ENCODE measurements at places on chromosomes 2 and 18.
A peak's percentile ranks its signal among the peaks of the same experiment; 100 is the strongest.

DNA sequence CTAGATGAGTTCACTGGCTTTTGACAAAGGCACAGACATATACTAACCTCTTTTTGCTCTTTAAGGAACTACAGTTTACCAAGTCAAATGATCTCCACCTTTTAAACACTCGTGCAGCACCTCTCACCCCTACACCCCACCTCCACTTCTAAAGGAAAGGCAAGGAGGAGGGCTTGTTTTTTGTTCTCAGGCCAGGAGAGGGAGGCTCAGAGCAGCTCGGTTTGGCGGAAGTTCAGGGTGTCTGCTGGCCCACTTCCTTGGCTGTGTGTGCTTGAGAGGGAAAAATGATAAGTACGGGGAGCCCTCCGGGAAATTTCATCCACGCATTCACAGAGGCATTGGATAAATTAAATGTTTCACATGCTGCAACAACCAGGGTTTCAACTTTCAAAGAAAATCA lies 667.9 kb downstream of the BCL11A start:
- no peak for DNase-seq

GRCh38 chr18:23437357-23438045 lies 15.6 kb upstream of the RIOK3 start:
- peak; percentile 43 for DNase-seq

- DNase-seq = no peak
Measured at GRCh38 chr2:174235680-174236079, 12.7 kb downstream of the OLA1 start.

DNA sequence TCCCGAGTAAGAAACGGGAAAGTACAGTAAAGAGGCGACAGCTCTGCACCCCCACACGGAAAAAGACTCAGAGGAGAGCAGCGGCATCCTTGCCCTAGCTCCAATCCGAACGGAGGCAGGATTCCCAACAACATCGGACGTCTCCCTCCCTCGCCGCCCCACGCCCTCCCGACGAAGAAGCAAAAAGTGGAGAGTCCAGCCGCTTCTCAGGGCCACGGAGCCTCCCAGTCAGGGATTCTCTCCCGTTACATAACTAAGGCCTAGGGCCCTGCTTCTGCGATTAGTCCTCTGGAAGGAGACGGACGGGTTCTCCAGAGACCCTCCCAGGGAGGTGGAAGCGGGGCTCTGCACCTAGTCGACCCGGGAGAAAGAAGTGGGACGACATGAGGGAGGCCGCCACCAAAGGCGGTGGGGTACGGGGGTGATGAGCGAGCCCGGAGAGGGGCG lies 587 bp downstream of the SUMO1 start:
- no peak for DNase-seq

GRCh38 chr2:37295469-37296073 lies 29.1 kb downstream of the PRKD3 start:
- DNase-seq = no peak

DNA sequence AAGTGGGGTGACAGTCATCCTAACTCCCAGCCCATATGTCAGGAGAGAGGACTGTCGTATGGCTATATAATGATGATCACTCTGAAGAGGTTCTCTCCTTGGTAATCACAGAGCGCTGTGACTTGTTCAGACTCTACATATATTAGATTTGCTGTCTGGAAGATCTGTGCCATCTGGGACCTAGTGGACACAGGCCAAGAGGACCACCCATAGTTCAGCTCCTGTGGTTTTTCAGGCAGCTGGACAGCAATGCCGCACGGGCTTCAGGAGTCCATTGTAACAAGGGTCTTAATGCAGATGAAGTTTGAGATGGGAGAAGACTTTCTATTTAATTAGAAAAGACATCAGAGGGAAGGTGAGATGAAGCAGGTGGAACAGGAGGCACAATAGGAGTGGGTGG lies 40.1 kb upstream of the EPHA4 start:
- no peak for DNase-seq

- DNase-seq = no peak
Measured at GRCh38 chr2:20539776-20540586, 93.1 kb downstream of the RHOB start.

GRCh38 chr2:26818972-26819371 lies 29.0 kb upstream of the DPYSL5 start:
- no peak for DNase-seq

GRCh38 chr2:231455890-231456289 lies 8.4 kb downstream of the NCL start:
- no peak for DNase-seq

GRCh38 chr2:6650311-6650710 lies 215.4 kb downstream of the CMPK2 start:
- no peak for DNase-seq

DNA sequence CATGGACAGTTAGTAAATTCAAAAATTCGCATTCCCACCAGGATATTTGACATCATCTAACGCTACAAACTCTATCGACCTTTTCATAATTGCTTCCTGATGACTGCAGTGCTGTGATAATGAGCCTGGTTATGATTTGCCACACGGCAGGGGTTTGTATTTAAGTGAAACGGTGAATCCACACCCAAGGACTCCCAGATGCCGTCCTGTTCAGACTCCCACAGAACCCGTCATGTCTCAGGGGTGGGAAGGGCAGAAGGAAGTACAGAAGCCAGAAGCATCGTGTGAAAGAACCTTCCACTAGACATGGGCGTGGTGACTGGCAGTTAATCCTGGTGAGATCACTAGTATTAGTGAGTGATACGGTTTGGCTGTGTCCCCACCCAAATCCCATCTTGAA lies 91.2 kb upstream of the TMEM18 start:
- DNase-seq = no peak

GRCh38 chr2:31227110-31227509 lies 6.8 kb upstream of the EHD3 start:
- no peak for DNase-seq

GRCh38 chr2:60098996-60099395 lies 454.5 kb downstream of the BCL11A start:
- no peak for DNase-seq

GRCh38 chr2:181859123-181859522 lies 32.4 kb upstream of the ITPRID2 start:
- no peak for DNase-seq

DNA sequence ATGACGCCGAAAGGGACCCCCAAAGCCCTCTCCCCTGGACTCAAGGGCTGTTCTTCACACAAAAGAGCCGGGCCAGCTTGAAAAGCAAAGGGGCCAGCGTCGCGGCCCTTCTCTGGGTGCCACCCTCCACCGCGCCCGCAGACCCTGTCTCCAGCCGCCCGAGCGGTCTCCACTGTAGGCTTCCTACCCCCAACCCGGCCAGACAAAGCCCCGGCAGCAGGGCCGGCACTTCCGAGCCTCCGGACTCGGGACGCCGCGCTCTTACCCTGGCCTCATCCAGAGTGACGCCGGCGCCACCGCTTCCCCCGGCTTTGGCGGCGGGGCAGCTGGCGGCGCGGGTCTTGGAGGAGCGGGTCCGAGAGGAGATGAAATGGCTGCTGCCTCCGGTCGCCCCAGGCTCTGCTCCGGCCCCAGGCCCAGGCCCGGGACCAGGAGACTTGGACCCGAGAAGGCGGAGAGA lies 603 bp downstream of the ATAD2B start:
- DNase-seq = no peak

All from NCI-H187 (cell line).